Activated CD8-positive, alpha-beta memory T cell treated with anti-CD3 and anti-CD28 coated beads for 4 hours (primary cell): ENCODE measurements at places on chromosomes 4 and X.

DNA sequence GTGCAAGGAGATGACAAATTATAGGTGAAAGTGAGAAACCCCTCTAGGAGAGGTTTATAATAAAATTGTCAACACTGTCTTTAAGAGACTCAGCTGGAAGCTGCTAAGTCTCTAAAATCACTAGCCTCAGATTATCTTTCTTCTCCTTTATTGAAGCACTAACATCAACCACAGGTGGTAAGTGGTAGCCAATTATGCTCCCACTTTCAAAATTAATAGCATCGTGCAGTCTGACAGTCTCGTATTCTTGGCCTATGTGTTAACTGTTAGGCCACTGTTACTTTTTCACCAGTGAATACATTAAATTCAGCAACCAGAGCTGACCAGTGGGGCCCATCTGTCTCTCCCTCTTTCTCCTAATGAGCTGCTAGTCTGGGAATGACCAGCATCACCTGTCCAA, 674.1 kb downstream of the RAPGEF2 start:
- DNase-seq: no peak

GRCh38 chr4:4913147-4913561, 53.7 kb downstream of the MSX1 start:
- no peak for DNase-seq

- DNase-seq: peak; percentile 33
Observed at GRCh38 chr4:77203380-77204197, 46.6 kb downstream of the CCNG2 start.

DNA sequence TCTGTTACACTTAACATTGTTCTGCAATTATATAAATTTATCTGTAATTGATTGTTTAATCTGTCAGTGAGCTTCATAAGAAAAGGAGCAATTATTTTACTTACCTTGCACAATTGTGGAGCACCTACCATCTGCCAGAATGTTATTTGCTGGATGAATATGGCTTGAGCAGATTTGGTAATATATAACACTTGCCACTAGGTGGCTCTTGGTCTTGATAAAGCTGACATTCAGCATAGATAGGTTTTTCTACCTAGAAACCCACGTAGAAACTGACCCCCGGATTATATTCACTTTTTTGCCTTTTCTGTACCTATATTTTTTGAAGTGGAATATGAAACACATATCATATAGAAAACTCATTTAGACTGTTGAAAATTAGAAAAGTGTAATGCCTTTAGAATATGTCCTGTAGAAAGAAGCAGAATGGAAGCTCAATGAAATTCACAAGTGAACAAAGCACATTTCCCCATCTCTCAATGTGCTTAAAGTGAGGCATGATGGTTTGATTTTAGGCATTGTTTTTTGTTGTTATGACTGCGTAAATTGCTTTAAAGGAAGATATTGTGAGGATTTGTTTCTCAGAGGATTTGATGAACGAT, 9.5 kb downstream of the RBPJ start:
- DNase-seq: no peak

GRCh38 chr4:183035256-183035655, 63.8 kb upstream of the WWC2 start:
- DNase-seq: no peak

DNA sequence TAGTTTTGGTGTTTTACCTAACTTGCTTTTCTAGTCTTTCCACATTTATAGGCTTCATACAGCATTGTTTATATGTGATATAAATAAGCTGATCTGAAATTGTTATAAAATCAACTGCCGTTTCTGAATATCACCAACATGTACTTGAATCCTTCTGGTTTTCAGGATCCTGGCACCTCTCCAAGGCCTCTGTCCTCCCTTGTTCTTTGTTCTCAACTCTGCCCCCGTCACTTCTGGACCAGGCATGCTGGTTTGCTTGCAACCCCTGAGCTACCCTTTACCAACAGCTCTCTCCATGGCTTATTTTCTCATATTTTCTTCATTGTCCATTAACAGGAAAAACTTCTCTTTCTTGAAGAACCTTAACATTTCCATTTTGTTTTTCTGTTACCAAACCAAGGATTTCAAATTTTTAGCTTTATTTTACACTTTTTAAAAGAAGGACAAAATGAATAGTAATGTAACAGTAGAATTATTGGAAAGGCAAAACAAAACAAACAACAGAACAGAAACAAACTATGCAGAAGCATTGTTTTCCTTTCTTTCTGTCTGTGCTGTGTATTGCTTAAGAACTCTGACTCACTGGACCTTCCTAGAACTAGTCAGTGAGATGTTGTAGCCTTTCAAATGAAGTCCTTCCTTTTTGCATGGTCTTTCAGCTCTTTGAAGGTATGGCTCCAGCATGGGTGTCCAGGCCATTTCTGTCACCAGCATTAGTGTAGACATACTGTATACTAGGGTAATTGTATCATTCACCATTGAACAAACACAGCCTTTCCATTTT, 44.8 kb downstream of the BANK1 start:
- no peak for DNase-seq

GRCh38 chrX:25337841-25338240, 322.1 kb upstream of the ARX start:
- no peak for DNase-seq

DNA sequence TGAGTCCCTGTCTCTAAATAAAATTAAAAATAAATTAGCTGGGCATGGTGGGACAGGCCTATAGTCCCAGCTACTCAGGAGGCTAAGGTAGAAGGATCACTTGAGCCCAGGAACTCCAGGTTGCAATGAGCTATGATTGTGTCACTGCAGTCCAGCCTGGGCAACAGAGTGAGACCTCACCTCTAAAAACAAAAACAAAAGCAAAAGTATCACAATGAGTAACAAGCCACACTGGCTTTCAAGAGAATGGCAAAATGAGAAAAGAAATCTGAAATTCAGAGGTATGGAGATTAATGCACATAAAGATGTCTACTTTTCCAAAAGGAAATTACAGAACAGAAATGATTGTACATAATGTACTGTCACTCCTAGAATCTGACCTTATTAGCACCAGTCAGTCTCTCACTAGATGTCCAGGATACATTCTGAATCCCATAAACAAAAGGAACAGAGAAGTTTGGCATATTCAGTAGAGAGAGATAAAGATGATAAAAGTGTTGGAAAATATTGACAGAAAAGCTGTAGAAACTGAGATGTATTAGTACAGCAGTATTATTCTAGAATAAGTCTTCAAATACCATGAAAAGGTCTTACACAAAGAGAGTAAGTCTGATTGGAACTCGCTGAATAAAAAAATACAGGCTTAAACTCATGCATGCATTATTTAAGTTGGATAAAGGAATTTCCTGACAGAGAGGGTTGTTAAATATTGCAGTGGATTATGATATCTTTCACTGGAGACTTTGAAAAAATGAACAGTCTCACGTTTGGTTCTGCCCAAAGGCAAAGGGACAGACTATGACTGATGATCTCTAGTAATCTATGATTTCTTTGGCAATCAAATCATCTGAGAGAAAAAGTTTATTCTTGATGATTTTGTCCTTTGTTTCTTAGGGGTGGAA, 102.5 kb downstream of the SH3RF1 start:
- no peak for DNase-seq

DNA sequence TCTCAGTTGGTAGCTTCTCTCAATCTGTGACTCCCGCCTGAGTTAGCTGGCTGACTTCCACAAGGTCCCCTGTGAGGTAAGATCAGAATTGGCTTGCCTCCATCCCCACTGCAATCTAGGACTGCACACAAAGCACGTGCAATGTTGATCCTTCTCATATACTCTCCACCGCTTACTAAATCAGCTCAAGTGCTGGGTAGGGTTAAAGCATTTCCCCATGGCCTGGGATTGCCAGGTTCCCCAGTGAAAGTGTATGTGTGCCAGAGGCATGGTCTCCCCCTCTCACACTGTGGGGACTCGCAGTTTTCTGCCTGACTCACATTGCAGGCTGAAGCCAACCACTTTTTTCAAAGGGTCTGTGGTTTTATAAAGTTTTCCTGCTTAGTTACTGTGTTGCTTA, 886.9 kb downstream of the FAM133A start:
- no peak for DNase-seq

- DNase-seq: no peak
Observed at GRCh38 chrX:46770000-46770816, 11.3 kb upstream of the SLC9A7 start.

DNA sequence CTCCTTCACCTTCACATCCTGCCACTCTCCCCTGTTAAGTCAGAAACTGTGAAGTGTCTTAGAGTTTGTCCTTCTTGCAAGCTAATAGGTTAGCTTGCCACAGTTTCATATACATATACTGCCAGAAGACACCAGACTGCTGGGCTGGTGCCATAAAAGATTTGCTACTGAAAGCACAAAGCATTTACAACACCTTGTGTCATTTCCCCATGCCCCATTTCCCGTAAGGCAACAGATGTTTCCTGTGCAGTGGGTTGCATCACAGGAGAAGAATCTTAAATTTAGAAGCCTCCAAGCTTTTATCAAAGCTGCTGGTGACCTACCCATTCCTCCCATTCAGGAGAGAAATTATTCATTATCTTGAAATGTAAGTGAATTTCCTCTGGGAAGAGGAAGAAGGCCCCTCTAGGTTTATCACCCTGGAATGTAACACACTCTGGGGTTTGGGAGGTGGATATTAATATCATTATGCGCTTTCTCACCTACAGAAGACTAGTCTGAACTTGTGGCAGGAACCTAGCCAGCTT, 34.5 kb upstream of the RAB33B start:
- no peak for DNase-seq

- DNase-seq: no peak
Observed at GRCh38 chr4:133624744-133625143, 475.6 kb downstream of the PCDH10 start.

GRCh38 chrX:110563282-110563681, 204.6 kb downstream of the RTL9 start:
- DNase-seq: no peak

GRCh38 chrX:123830309-123830708, 29.5 kb upstream of the XIAP start:
- DNase-seq: no peak
